ENCODE measurements at places on chromosomes 11 and 22.

GRCh38 chr11:35711173-35711910, 48.8 kb downstream of the TRIM44 start:
- DNase-seq, result no peak

DNA sequence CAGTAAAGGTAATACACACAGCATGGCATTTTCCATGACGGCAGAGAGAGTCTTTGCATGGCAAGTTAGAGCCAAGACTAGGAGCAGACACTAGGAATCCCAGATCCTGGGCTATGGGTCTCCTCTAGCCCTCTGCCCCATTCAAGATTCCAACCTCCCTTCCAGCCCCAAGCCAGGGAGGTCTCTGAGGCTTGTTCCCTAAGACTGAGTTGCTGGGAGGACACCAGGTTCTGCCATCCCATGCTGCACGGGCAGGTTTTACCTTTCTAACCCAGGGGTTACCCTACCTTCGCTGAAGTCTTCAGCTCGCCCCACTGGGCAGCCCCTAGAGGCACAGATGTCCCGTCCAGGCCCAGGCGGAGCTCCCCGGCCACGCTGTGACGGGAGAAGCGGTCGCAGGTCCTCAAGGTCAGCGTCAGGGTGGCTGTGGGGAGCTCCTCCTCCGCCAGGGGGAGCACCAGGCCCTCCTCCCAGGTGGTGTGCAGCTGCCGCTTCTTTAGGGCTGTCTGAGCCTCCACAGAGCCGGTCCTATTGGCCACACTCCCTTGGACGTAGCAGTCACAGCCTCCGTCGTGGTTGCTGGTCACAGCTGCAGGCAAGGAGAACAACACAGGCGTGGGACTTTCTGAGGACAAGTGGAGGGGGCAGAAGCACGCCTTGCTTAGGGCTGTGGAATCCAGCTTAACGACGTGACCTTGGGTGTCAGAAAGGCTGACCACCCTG, 33.8 kb downstream of the SYT13 start:
- DNase-seq, result peak; percentile 45

DNA sequence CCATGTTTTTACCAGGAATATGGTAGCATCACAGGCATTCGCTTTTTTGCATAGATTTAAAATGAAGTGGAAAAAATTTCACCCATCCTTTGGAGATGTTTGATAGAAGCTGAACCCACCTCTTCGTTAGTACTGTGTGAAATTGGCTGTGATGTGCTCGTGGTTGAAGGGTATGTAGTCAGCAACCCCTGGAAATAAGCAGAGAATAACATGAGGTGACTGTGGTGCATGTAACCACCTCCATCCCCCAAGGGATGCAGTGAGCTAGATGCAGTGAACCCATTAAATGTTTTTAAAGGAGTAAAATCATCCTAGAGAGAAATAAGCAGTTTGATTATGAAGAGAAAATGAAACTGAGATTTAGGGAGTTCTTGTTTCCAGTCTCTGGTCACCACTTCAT, 15.9 kb downstream of the CBLIF start:
- no peak for DNase-seq

DNA sequence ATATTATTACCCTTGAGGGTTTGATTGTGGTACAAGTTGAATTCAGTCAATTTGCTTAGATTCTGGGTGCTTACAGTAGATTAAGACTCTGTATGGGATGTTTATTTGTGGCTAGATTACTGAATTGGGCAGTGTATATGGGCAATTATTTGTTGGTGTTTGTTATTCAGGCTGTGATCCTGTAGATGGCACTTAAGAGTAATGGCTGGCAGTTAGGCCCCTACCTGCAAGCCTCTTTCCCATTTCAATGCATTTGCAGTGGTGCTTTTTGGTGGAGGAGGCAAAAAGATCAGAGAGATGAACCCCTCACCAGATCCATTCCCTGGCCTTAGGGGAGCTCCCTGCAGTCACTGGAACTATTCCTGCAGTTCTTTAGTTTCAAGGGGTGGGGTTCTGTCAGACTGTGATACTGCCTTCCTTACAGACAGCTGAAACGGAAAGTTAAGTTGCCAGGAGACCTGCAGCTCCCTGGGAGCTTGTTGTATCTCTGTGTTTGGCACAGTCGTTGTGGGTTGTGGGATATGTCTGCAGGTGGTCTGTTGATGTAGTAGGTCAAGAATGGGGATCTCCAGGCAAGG, 199.5 kb downstream of the AASDHPPT start:
- peak; percentile 11 for DNase-seq

DNA sequence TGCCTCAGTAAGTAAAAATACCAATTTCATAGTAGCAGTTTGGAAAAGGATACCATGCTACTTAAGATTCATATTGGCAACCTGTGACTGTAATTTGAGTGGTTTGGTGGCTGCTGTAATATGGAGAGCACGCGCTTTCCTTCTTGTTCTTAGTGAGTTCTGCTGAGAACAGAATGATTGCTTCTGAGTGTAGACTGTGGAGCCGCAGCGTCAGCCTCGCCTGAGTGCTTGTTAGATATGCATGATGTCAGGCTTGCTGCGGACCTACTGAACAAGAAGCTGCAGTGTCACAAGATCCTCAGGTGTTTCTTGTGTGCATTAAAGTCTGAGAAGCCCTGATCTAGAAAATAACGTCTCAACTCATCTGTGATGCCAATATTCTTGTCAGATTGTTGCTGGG, 143.2 kb downstream of the ARHGAP42 start:
- no peak for DNase-seq

DNA sequence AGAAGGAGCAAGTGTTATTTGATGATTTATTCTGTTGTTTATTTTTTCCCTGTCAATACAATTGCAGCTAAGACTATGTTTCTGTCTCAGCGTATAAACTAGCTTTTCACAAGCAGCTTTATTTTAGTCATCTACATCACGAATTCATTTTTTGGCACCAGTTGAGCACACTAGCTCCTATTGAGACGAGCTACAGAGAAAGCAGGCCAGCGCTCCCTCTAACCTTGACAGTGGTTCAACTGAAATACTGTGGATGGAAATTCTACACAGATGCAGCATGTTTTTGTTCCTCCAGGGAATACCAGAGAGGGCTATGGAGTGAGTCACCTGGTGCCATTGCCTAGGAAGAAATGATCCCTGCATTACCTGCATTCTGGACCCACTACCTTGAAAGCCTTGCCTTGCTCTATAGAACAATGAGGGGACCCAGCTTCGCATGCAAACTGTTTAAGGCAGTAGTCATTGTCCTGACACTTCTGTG, 108.2 kb upstream of the ARHGAP42 start:
- DNase-seq, result no peak
